Daoy (cell line): ENCODE measurements at places on chromosomes 16 and 17. TPM values are rescaled to one million over a fixed set of nuclear protein-coding genes. Genes with fewer than 3 reads are reported as not detected.
A peak's percentile ranks its signal among the peaks of the same experiment; 100 is the strongest.

DNA sequence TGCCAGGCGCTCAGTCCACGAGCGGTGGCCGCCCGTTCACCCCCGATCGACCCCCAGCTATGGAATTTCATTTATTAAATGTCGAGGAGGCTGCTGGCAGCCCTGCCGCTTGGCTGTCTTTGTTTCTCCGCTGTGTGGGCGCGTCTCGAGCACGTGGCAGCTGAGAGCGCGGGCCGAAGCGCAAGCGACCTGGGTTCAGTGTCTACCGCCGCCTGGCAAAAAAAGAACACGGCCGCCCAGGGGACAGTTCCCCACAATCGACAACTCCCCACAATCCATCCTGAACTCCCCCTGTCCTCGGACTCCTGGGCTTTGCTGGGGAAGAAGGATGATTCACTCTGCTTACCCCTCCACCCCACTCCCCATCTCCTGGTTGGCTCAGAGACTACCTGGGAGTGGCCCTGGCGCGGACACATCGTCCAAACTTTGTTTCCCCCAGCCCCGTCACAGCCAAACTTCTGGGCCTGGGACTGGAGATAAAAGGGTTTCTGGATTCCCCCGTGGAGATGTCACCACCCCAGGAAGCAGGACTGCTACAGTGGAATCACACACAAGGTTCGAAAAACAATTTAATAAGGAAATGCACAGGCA, 1.7 kb upstream of the ANKRD13B start:
- DNase-seq, result peak; percentile 82

Gene CCL15
- total RNA-seq, result not detected in 2 replicates

GRCh38 chr17:81390873-81391255, 4.4 kb upstream of the BAHCC1 start:
- DNase-seq, result no peak

GRCh38 chr16:83227336-83227735, 580.4 kb upstream of the HSBP1 start:
- DNase-seq, result no peak

DNA sequence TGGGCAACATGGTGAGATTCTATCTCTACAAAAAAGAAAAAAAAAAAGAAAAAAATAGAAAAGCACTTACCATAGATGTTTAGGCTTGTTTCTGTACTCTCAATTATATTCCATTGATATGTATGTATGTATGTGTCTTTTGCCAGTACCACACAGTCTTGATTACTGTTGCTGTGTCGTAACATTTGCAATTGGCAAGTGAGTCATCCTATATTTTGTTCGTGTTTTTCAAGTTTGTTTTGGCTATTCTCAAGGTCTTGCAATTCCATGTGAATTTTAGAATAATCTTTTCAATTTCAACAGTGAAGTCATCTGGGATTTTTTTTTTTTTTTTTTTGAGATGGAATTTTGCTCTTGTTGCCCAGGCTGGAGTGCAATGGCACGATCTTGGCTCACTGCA, 19.3 kb downstream of the SPECC1 start:
- no peak for DNase-seq

- no peak for DNase-seq
These were observed 17.6 kb downstream of the MEOX1 start for GRCh38 chr17:43644081-43644480.

DNA sequence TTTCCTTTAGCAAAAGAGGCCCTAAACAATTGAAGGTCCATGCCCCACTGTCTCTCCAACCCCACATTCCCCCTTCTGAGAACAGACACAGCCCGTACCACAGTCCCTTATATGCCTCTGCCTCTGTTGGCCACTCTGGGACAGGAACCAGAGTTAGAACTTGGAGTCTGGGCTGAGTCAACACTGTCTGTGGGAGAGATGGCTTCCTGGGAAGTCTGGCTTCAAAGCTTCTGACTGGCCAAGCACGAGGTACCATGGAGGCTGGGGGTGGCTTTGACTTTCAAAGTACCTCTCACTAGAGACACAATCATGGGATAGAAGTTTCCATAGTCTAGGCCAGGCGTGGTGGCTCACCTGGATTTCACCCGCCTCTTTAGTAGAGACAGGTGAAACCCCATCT, 14.9 kb upstream of the SPOP start:
- DNase-seq, result no peak

GRCh38 chr17:61734466-61734865, 128.9 kb downstream of the BRIP1 start:
- no peak for DNase-seq

Gene HES7
- total RNA-seq, result 0.40 and 0.92 TPM in 2 replicates

DNA sequence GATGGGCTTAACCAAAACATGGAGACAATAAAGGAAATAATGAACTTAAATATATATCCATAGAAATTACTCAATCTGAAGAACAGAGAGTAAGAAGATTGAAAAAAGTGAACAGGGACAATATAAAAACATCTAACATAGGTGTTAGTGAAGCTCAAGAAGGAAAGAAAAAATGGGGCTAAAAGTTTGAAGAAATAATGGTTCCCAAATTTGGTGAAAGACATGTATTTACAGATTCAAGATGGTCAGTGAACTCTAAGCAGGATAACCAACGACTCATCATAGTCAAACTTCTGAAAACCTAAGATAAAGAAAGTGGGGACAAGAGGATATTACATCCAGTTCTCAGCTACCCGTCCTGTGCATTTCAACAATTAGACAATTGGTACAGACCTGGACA, 22.6 kb downstream of the SDK2 start:
- DNase-seq, result no peak

- peak; percentile 6 for DNase-seq
These were observed 408.4 kb downstream of the CPPED1 start for GRCh38 chr16:12395268-12395667.

DNA sequence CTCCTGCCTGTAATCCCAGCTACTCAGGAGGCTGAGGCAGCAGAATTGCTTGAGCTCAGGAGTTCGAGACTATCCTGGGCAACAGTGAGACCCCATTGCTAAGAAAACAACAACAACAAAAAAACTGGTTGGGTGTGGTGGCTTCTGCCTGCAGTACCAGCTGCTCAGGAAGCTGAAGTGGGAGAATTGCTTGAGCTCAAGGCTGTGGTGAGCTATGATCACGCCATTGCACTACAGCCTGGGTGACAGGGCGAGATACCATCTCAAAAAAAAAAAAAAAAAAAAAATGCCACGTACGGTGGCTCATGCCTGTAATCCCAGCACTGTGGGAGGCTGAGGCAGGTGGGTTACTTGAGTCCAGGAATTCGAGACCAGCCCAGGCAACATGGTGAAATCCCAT, 34.1 kb downstream of the NME2 start:
- no peak for DNase-seq

DNA sequence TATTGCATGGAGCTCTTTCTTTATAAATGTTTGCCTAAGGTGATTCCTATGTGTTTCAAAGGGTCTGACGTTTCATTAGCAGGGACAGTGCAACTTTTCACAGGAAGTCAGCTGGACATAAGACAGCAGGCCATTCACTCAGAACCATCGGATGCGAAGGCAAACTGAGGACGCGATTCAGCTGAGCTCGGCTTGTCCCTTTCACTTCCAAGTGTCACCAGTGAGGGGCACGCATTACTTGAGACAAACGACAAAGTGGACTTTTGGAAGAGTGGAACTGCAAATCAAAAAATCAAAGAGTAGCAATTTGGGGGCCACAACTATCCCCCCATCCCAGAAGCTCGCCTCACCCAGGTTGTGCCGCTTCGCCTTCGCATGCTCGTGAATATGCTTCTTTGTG, 14.6 kb downstream of the USP22 start:
- no peak for DNase-seq

DNA sequence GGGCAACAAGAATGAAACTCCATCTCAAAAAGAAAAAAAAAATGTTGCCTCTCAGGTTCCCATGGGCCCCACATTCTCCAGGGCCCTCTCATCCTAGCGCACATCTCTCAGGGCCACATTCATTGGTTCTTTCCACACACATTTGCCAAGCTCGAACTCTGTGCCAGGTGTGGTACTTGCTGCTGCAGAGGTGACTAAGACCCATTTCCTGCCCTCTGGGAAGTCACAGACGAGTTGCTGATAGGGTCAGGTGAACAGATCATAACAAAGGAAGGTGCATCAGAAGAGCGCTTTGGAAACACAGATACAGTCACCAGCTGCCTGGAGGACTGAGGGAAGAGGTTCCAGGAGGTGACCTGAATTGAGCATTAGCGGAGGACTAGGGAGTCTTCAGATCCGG, 1.0 kb downstream of the GSDMA start:
- DNase-seq, result no peak

DNA sequence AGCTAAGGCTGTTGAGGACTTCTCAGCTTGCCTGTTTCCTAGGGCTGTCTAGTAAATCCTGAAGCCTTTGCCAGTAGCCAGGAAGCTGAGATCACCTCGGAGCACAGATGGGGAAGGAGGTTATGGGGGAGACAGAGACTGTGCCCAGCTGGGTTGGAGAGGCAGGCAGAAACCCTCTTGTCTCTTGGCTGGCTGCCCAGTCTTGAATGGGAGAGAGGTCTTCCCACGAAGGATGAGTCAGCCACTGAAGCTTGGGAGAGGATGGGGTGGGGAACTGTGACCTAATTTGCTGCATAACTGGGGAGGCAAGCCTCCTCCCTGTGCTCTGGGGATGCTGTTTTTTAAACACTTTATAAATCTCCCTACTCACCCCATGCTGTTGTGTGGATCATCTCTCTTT, 69.8 kb downstream of the SHISA9 start:
- peak; percentile 56 for DNase-seq

GRCh38 chr17:4170639-4171280, 27.8 kb downstream of the CYB5D2 start:
- no peak for DNase-seq

GRCh38 chr17:35291802-35292201, 48.9 kb downstream of the SLFN5 start:
- DNase-seq, result no peak
